ENCODE measurements at places on chromosomes 12 and 14.
A peak's percentile ranks its signal among the peaks of the same experiment; 100 is the strongest.

DNA sequence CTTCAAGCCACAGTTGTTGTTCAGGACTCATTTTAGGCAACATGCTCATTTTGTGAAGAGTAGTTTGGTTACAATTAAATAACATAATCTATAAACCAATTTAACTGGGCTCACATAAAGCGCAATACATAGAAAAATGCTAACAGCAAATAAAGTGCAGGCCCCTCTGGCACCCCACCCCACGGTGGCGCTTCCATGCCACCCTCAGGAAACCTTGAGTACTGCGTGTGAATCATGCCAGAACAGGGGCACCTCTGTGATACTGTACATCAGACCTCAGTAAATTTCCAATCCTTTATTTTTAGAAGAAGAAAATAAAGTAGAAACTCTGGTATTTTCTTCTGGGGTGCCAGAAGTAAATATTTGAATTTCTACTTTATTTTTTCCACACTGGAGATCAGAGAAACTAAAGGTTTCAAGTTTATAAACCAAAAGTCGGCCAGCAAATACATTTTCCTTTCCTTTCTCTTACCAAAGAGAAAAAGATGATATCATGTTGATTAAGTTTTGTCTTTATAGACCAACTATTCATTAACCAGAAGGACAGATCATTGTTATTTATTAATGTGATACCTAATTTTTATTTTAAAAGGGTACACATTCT, 316.8 kb downstream of the PAWR start:
- DNase-seq: peak; percentile 39

GRCh38 chr12:31220633-31221550, 105.1 kb downstream of the SINHCAF start:
- peak; percentile 35 for DNase-seq

DNA sequence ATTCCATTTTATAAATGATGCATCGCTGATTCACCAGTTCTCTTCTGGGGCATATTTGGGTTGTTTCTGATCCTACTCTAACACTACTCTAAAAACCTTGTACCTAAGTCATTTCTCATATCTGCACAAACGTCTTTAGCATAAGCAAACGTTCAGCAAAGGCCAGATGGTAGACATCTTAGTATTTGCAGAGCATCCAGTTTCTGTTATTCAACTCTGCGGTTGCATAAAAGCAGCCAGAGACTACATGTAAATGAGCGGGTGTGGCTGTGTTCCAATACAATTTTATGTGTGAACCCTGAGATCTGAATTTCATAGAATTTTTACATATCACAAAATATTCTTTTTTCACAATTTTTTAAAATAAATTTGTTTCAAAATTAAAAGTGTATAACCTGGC, 22.8 kb upstream of the MMP17 start:
- no peak for DNase-seq

- no peak for DNase-seq
Measured at GRCh38 chr12:4566474-4566873, 4.5 kb downstream of the DYRK4 start.

DNA sequence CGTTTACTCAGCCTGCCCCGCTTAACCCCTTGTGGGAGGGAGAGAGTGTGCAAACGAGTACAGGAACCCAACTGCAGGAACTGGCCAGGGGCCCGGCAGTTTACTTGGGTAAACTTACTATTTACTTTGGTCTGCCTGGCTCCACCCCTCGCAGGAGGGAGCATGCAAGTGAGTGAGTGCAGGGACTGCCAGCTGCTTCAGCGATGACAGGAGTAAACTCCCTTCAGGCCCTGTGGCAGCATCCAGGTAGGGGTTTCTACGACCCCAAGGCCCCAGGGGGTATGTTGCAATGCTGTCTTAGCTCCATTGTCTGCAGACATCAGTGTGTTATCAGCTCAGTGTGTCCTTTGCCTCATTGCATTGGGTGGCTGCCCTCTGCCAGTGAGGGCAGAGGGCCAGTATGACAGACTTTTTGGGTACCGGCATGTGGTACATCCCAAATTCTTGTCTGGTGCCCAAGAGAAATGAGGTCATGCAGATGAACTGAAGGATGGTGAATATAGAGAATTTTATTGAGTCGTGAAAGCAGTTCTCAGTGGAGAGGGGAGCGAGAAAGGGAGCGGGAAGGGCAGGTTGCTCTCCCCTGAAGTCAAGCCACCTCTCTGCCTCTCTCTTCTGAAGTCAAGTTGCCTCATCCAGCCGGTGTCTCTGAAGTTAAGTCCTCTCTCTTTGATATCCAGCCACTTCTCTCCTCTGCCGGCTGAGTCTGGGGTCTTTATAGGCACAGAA, 181.8 kb downstream of the FUT8 start:
- DNase-seq: no peak

GRCh38 chr12:132873724-132874123, 13.7 kb downstream of the CHFR start:
- no peak for DNase-seq

GRCh38 chr12:23543767-23544166, 405.7 kb downstream of the SOX5 start:
- DNase-seq: no peak

DNA sequence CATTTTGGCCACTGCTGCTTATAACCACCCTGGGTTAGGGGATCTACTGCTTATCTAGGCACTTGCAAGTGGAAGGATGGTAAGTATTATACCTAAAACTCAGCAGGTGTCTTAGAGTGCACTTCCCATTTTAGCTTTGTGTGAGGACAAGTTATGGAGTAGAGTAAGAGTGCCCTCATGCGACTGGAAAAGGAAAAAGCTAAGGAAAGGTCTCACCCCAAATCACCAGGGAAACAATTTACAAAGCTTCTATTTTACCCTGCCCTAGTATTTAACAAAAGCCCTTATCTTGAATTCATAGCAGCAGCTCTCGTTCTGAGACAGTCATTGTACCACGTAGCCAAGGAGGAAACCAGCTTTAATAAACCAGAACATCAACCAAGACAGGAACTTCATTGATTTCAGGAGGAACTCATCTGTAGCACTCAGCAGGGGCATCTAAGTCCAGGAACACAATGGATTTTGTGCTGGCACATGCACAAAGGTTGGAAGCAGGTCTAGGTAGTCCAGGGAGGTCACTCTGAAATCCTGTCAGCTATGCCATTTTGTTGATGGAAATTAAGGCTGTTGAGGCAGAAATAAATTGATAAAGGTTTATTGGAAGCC, 2.9 kb downstream of the RDH12 start:
- DNase-seq: peak; percentile 75

- no peak for DNase-seq
Measured at GRCh38 chr12:56348776-56349175, 10.1 kb downstream of the IL23A start.

DNA sequence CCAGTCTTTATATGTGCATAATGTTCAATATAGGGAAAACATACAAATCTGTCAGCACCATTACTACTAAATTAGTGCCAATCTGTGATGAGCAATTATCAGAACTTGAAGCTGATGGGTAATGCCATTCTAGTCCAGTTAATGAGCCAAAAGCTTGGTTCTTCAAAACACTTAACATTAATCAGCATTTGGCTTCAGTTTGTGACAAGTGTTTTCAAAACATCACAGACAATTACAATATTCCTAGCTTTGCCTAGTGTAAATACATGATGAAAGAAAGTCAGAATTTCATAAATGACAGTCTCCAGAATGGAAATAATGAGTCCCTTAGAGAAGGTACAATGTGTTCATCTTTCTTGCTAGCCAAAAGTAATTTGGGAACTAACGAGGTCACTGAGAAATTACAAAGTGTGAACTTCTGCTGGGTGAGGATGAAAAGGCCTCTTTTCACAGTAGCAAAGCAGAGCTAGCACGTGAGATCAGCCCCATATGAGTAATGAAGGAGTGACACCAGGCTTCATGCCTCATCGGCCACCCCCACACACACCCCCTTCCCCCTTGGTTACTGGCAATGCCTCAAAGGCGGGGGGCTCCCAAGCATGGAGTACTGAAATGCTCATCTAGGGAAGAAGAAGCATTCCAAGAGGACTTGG, 180.6 kb upstream of the EEA1 start:
- no peak for DNase-seq

DNA sequence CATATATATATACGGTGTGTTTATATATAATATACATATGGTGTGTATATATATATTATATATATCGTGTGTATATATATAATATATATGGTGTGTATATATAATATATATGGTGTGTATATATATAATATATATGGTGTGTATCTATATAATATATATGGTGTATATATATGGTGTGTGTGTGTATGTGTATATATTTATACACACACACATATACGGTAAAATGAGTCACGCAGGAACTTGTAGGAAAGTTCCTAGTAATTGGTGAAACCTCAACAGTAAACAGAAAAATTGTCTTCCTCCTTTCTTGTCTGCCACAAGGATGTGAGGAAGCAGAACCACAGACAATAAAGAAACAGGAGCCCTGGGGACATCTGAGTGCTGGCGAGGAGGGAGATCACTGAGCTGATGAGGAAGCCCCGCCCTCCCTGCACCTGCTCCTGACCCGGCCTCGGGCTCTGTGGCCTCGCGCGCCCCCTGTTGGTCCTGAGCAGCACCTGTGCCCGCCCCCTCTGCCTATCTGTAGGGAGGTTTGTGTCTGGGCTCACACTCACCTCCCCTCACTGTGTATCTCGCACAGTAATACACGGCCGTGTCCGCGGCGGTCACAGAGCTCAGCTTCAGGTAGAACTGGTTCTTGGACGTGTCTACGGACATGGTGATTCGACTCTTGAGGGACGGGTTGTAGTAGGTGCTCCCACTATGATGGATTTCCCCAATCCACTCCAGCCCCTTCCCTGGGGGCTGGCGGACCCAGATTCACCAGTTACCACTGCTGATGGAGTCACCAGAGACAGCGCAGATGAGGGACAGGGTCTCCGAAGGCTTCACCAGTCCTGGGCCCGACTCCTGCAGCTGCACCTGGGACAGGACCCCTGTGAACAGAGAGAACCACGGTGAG, 1079.4 kb downstream of the TMEM121 start:
- DNase-seq: no peak

DNA sequence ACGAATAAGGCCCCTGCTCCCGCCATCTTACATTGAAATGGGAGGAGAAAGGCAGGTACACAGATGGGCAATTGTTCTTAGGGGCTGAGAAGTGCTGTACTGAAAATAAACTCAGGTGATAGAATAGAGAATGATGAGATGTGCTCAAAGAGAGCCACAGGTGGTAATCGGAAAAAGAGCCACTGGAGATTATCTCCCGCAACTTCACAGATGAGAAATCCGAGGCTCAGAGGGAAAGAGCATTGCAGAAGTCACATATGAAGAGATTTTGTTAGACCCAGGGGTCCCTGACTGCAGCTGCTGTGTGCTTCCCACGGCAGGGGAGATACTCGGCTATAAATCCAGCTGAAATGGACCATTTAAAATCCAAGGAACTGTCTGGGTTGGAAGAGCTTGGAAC, 73.7 kb downstream of the PRIMA1 start:
- DNase-seq: no peak

GRCh38 chr14:103628221-103628683, 759 bp upstream of the KLC1 start:
- DNase-seq: peak; percentile 87

DNA sequence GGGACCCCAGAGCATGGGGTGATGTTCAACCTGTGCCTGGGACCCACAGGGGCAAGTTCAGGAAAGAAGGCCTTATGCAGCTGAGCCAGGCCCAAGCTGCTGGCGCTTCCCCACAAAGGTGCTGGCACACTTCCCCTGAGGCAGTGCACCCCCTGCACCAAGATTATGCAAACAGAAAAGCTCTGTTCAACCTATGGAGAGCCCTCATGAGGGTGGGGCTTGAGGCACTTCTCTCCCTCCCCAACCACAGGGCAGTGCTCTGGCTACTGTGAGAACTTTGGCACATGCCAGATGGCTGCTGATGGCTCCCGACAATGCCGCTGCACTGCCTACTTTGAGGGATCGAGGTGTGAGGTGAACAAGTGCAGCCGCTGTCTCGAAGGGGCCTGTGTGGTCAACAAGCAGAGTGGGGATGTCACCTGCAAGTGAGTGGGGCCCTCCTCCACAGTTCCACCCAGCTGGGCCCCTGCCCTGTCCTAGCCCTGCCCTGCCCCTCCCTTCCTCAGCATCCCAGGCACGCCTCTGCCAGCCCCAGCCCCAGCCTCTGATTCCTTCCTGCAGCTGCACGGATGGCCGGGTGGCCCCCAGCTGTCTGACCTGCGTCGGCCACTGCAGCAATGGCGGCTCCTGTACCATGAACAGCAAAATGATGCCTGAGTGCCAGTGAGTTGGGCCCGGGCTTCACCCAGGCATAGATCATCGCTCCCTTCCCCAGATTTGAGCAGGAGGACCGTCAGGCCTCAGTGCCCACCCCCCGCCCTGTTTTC, 5.5 kb upstream of the NXPH4 start:
- DNase-seq: no peak

GRCh38 chr14:36028665-36029064, 147.9 kb downstream of the PTCSC3 start:
- no peak for DNase-seq

DNA sequence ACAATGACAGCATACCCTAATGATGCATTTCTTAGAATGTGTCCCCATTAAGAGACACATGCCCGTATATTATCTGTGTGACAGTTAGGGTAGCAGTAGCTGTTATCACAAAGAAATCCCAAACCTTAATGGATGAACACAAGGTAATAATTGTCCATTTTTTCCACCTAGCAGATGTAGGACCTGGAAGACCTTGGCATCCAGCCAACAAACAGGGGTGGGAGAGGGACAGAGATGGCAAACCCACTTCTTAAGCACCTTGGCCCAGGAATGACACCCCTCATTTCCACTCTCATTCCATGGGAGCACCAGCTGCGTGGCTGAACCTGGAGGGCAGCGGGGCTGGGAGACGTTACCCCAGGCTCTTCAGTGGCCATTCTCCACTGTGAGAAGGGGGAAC, 679.0 kb downstream of the AACS start:
- DNase-seq: no peak

DNA sequence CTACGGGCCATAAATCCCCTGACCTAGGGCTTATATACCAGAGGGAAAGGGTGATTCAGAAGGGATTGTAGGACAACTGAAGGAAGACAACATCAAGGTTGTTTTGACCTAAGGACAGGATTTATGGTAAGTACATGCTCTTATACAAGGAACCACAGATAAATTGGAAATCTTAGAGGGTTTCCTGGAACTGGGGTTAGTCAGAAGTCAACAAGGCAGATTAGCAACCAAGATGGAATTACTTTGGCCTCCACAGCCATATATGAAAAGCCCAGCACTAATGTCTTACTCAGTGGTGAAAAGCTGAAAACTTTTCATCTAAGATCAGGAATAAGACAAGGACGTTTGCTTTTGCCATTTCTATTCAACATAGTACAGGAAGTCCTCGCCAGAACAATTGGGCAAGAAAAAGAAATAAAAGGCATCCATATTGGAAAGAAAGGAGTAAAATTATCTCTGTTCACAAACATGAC, 5.4 kb downstream of the TMBIM4 start:
- DNase-seq: peak; percentile 35

DNA sequence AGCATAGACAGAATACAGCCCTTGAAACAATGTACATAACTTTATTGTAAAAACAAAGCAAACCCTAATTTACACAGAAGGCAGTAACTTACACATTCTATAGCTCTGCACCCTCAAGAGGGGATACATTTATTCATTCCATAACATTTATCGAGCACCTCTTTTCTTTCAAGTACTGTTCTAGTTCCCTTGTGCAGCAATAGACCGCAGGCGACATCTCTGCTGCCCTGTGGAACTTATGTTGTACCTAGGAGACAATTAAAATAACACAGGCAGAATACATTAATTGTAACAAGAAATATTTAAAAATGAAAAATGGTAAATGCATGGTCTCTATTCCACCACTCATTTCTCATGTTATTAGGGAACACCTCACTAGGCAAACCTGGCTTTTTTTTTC, 1.4 kb upstream of the ARHGDIB start:
- no peak for DNase-seq

Measured in cardiac fibroblast (primary cell).